ENCODE measurements at places on chromosomes 12 and 14.
A peak's percentile ranks its signal among the peaks of the same experiment; 100 is the strongest.

DNA sequence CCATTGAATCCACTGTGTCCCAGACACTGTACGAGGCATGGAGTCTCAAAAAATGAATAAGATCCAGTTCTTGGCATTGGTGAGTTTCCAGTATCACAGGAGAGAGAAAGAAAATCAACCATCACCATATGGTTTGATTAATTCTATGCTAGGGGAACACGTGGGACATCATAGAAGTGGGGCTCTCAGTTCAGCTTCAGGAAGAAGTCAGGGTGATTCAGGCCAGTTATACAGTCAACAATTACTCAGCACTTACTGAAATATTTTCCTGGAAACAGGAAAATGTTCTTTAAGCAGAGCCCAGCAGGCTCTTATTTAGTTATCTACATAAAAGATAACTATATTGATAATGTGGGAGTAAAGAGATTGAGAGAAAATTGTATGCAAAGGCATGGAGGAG lies 407.2 kb downstream of the NOVA1 start:
- DNase-seq, result no peak

DNA sequence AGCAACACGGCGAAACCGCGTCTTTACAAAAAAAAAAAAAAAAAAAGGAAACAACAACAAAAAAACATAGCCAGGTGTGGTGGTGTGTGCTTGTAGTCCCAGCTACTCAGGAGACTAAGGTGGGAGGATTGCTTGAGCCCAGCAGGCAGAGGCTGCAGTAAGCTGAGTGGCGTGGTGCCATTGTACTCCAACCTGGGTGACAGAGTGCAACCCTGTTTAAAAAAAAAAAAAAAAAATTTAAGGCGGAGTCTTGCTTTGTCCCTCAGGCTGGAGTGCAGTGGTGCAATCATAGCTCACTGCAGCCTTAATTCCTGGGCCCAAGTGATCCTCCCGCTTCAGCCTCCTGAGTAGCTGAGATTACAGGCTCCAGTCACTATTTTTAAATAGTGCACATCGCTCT lies 18.2 kb upstream of the FIGNL2 start:
- DNase-seq, result no peak

- DNase-seq, result no peak
These were observed 27.6 kb downstream of the RDH12 start for GRCh38 chr14:67729072-67729885.

DNA sequence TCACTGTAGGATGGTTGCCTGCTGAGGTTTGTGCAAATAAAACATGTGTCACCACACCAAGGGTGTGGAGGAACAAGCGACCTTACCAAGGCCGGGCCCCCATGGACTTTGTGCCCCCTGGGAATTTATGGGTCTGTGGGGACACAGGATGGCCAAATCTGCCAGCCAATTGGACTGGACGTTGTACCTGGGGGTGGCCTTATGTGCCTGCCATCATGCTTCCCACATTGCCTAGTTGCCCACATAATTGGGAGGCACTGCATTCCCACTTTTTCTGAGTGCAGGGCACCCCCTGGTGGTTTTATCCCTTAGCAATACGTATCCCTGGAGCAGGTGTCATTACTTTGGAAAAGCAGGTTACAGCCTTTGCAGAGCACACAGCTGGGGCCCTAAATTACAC lies 92.6 kb upstream of the TMPO start:
- no peak for DNase-seq

DNA sequence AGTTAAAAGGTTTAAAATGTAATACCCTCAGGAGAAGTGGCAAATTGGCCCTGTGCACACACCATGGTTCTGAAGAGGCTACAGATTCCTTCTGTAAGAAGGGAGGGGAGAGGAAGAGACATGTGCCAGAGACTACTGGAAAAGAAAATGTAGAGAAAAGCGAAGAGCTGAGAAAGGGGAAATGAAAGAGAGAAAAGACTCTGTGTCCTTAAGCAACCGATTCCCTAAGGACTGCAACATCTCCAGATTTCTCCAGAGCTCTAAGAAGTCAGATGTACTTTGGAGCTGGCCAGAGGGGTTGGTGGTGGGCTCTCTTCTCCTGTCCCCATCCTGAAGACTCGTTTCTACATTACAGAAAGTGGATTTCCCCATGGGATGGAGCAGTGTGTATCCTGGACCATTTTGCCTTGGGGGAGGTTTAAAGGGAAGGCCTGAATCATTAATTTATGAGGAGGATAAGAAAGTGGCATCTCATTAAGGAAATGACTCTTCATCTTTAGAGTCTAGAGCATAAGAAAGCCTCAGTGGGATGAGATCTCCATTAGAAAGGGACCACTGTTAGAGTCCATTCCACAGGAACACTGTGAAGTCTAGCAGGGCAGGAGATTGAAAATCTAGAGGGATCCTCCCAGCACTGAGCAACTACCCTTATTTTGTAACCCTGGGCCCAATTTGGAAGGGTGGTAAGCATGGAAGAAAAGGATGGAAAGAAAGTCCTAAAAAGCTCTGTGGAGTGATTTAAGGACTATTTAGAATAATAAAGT lies 45.5 kb upstream of the FUT8 start:
- DNase-seq, result no peak

GRCh38 chr14:54444681-54445080 lies 3.5 kb upstream of the CNIH1 start:
- no peak for DNase-seq

DNA sequence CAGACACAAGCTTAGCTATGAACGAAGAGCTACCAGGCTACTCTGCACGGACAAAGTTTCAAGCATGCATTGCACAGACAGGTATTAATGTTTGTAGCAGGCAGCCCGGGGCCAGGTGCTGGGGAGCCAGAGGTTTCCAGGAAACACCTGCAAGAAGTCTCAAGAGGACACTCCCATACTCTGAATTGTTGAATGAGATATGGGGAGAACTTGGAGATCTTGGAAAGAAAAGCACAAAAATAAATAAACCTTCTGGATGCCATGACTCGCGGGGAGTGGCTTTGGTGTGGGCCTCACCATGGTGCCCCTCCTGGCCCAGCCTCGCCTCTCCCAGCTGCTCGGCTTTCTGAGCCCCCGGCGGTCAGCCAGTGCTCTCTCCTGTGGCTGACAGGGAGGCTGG lies 186.8 kb downstream of the TTC7B start:
- no peak for DNase-seq

GRCh38 chr12:131511391-131511802 lies 199.5 kb upstream of the SFSWAP start:
- peak; percentile 43 for DNase-seq

- no peak for DNase-seq
These were observed 282.0 kb upstream of the PPFIA2 start for GRCh38 chr12:82040987-82041743.

- no peak for DNase-seq
These were observed 130.4 kb downstream of the PAWR start for GRCh38 chr12:79560225-79560889.

DNA sequence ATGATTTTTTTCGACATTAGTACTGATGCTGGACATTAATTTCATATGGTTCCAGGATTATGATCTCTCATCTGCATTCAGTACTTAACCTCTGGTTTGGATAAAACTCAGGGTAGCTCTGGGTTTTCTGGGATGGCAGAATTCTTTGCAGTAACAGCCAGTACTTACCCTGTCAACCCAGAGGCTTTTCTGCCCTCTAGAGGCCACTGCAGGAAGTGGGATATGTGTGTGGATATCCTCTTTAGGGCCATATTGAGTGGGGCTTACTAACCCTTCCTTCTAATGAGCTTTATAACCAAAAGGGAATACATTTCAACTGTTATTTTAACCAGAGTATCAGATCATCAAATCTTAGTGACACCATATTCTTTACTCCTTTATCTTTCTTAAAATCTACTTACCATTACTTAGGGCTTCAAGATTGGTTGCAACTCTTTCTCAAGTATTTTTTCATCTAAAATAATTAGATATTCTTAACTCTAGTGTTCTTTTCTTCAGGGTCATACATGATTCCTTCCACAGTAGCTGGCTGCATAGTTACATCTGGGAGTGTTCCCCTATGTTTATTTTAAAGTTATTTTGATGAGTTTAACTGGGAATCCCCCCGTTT lies 488.0 kb upstream of the STXBP6 start:
- no peak for DNase-seq

GRCh38 chr12:46459111-46459510 lies 86.5 kb upstream of the SLC38A2 start:
- no peak for DNase-seq

DNA sequence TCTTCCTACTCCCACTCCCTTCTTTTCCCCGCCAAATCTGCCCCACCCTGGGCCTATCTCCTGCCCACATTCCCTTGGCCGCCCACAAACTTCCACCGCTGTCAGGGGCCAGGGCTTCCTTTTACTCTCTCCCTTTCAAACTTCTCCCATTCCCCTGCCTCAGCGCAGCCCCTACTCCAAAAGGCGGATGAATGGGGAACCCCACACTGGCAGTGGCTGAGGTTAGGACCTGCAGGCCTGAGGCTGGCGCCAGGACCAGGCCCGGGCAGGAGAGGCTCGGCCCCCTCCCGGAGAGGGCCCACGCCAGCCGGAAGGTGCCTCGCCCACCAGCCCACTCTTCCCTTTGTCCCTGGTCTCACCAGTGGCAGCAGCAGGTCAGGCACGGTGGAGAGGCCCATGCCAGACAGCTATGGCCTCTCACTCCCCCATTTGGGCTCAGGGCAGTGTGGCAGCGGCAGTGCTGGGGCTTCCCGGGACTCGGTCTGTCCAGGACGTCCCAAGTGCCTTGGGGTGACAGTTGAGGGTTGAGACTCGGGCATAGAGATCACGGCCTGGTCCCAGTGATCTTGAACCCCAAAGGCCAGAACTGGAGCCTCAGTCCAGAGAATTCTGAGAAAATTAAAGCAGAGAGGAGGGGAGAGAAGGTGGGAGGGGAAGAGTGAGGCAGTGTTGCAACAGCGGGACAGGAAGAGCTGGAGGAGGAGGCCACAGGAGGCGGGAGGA lies at the start of gene TNFRSF1A:
TNFRSF1A (minus strand) TSS at position 660 of the 723 bp plus-strand sequence; CDS start at position 398, 262 bp downstream.
- DNase-seq, result no peak

GRCh38 chr12:122322501-122322900 lies 56.2 kb upstream of the VPS33A start:
- DNase-seq, result no peak

GRCh38 chr14:64891173-64891838 lies 11.6 kb upstream of the SPTB start:
- no peak for DNase-seq

- no peak for DNase-seq
These were observed 59.1 kb downstream of the TMEM132D start for GRCh38 chr12:129844662-129845220.

GRCh38 chr14:33035416-33036194 lies 96.9 kb downstream of the NPAS3 start:
- DNase-seq, result no peak

DNA sequence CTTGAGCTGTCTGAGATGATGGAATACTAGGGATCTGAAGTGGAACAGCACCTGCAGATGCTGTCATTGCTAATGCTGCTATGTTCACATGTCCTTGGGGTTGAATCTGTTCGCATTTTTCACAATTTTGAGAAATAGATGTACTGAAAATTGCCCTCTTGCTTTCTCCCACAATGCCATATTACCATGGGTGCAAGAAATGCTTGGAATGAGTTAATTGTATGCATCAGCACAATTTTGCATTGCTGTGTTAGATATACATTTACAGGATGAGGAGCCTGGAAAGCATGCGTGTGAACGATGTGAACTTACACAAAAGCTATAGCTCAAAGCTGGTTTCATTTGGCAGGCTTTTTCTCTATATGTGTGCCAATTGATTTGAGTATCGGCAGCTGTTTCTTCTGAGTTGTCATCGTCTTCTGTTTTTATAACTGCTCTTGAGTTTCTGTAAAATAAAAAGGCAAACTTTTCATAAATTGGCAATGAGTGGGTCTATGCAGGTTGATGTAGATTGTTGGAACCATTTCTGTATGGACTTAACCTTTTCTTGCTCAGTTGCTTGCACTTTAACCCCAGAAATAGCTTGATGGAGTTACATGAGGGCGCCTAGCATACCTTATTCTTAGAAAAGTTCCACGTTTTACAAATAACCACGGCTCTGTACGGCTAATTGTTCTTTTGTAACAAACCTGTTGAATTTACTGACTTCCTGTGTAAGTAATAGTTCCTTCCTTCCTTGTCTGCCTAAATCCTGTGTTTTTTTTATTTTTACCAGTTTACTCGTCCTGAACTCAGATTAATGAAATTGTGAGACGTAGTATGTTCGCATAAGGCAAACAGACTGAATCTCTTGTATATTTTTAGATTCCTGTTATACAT lies 105.9 kb downstream of the FGD4 start:
- no peak for DNase-seq

DNA sequence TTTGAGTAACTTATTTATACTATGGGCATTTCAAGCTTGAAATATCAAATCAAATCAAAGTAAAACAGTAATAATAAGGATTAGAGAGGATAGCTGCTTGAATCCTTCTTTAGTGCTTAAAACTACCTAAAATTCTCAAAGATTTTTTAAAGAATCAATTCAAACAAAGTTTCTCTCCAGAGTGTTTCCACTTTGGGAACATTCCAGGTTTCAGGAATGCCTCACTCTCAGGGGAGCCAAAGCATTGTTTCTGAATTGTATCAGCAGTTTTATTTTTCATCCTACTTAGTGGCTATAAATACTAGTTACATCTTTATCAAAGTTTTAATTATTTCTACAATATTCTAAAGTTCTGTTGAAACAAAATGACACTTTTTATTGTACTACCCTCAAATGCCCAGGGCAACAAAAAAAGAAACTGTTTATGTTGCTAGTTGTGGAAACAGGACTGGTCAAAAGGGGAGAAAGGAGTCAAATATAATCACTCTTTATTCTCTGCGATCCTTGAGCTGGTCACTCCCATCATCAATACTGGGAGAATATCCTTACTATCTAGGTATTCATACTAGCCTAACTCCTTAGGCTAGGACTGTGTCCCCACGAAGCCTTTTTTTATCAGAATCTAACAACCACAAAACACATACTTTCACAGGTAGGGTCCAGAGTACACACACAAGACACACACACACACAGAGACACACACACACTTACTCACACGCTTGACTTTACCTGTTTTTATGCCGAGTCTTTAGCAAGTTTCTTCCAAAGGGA lies 598 bp downstream of the RASSF9 start:
- no peak for DNase-seq

DNA sequence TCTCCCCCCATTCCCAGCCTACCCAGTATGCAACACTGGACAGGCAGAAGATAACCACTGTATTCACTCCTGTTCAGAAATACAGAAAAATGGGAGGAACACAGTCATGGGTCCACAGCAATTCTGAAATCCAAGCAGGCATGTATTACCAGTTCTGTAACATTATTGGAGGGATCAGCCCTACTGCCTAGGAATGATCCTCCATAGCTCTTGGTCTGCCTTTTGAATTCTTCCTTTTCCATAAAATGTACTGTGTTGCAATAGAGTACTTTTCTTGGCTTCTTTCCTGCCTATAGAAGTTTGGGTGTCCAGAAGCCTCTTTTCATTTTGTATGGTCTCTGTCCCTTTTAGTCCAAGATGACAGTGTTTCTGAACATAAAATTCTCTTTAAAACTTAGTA lies 46.5 kb downstream of the SPATS2 start:
- DNase-seq, result no peak

- peak; percentile 8 for DNase-seq
These were observed 276.3 kb upstream of the FAR2 start for GRCh38 chr12:28872654-28873268.

DNA sequence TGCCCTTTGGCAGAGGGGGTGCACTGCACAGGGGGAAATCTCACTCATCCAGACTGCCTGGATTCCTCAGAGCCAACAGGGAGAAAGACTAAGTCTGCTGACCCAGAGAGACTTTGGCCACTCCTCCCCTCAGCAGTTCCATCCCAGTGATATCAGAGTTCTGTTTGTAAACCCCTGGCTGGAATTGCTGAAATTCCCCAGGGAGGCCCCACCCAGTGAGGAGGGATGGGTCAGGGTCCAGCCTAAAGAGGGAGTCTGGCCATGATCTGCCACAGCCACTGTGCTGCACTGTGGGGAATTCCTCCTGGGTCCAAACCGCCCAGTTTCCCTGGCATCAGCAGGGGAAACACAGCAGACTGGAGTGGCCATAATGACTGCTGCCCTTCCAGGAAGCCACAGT lies 54.9 kb upstream of the USP15 start:
- no peak for DNase-seq

All from effector memory CD8-positive, alpha-beta T cell (primary cell).